ENCODE measurements at places on chromosomes 11 and 22.

DNA sequence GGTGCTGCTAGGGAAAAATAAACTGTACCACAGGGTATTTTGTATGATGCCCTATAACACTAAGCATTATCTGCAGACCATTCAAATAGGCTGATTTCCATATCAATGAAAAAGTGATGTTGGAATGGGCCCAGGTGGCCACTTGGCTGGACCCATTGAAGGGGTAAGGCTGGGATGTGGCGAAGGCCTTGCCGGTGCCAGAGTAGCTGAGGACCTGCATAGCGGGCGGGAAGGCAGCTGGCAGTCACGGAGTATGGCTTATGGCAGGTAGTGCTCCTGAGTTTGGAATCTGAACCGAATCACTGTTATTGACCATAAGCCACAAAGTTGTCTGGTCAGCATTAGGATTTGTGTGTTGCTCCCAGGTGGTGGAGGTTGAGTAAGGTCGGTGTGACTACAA is 131.0 kb downstream of the MICAL2 start:
- no peak for DNase-seq

DNA sequence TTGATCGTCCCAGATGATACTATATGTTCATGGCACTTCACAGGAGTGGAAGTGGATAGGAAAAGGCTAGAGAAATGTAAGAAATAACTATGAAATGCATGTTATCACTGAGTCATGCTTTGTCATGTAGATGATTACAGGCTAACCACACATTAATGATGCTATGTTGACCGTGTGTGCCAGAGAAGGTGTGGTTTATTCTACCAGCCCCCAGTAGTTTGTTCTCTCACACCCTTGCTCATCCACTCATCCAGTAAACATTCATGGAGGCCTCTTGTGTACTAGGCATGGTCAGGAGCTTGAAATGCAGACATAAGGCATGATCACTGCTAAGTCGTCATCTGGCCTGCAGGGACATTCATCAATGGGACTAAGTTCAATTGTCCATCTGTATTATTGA is 153.0 kb upstream of the PITPNB start:
- no peak for DNase-seq

GRCh38 chr11:87604350-87604749 is 566.6 kb downstream of the TMEM135 start:
- DNase-seq, result no peak

DNA sequence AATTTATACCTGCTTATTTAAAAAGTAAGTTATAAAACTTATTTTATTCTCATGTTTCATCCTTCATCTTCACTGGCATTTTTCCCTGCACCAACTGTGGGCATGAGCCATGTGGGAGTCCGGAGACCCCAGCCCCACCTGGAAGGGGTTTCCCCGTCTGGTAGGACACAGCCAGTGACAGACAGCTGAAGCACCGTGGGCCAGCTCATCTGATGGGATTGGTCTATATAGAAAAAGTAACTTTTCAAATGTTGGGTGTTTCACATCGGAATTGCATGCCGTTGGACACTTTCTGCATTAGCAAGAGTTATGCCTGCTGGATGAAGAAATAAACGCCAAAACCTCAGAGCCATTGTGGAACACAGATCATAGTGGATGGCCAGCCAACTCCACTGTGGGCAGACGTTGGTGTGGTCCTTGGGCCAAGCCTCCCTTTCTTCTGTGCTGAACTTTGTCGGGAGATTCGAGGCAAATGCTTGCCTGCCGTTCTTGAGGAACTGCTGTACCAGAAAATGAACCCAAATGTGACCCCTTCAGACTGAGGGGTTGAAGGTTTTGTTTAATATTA is 1329.3 kb downstream of the TBC1D22A start:
- no peak for DNase-seq

DNA sequence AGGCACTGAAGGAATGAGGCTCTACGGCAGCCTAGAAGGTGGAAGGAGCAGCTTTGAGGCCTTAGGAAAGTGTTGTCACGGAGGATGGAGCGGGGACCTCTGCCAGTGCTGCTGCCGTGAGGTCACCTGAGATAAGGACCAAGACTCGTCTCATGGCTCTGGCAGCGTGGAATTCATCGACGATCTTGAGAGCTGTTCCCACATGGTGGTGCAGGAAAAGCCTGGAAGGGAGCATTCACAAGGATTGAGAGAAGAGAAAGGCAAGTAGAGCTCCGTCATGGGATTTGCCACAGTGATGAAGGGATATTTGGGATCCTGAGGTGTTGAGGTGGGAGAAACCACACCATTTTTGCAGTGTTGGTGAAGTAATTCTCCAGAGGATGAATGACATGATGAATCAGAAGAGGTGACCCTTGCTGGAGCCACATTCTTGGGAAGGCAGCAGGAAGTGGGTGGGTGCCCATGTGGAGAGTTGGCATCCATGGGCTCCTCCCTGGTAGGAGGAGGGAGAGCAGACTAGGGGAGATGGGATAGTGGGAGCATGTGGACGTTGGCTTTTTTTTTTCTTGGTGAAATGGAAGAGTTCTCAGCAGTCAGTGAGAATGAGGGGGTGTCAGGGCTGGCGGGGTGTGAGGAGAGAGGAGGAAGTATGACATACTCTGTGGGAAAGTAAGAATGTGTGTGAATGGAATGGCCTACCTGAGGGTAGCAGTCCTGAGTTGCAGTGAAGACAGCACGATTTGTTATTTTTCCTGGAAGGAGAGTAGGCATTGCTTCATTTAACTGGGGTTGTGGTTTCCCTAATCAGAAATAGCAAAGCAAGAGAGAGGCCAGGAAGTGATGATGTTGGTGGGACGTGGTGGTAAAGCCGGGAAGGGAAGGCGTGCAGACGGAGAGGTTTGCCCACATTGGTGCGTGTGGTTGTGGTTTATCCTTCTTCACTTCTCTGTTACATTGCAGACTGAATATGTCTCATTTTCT is 11.1 kb downstream of the PPP6R3 start:
- no peak for DNase-seq

- DNase-seq, result no peak
Measured at GRCh38 chr11:32602657-32603415, 19.2 kb downstream of the EIF3M start.

DNA sequence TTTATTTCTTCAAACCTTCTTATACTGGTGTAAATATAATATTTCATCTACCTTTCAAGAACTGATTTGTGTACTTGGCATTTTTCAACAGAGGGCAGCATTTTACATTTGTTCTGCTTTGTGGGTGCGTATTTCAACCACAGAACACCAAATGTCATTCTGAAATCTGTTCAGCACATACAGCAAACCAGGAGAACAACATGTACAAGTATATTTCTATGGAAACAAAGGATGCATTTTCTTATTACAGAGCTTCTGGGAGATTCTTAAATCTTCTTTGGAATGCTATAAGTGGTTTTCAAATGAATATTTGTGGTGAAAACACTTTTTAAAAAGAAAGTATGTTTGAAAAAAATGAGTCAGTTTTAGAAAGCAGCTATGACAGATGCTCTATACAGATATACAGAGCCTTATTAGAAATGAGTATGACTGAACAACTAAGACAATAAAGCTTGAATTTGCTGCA is 946.0 kb downstream of the FAM181B start:
- no peak for DNase-seq

DNA sequence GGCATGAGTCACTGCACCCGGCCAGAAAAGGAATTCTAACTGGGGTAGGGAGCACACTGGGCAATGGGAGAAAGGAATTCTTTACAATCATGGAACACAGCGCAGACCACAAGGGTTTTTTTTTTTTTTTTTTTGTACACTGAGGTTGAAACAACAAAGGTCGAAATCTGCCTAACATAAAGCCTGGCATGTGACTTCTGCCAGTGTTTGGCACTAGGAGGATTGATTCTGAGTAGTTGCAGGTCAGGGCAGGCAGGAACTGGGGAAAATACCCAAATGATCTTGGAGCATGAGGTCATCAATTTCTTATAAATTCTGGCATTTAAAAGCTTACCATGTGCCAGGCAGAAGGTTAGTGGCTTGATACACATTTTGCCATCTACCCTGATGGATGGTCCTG is 202.0 kb upstream of the SNX19 start:
- no peak for DNase-seq

DNA sequence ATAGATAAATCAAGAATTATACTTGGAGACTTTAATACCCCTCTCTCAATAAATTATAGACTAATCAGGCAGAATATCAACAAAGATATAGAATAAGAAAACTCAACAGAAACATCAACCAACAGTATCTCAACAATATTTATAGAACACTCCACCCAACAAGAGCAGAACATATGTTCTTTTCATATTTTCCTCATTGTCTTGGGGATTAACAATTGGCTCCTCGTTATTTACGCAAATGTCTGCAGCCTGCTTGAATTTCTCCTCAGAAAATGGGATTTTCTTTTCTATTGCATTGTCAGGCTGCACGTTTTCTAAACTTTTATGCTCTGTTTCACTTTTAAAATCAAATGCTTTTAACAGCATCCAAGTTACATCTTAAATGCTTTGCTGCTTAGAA is 37.0 kb upstream of the FBLN1 start:
- DNase-seq, result no peak

DNA sequence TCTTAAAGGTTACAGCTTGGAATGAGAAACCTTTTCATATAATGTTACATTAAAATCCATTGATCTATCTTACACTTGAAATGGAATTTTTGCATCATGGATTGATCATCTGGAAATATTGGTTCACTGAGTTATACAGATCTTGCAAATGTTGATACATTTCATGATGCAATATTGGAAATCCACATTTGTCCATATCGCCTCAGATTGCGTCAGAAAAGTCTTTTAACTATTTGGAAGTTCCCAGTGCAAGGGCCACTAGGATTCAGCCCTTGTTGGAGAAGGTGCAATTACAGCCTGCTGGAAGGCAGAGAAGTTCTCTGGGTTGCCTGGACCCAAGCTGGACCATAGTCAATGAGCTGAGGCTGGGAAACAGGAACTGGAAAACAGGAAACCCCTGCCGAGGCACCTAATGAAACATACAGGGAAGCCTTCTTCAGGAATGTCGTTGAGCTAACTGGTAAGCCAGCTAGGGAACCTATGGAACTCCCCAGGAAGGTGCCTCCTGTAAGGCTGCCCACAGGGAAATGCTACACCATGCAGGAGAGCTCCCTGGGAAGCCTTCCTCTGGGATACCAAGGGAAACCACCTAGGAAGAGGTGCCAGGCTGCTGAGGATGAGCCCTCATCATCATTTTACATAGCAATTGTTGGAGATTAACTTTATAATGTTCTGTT is 600.4 kb upstream of the CADM1 start:
- no peak for DNase-seq

GRCh38 chr11:59582006-59582405 is 33.6 kb downstream of the OSBP start:
- no peak for DNase-seq

DNA sequence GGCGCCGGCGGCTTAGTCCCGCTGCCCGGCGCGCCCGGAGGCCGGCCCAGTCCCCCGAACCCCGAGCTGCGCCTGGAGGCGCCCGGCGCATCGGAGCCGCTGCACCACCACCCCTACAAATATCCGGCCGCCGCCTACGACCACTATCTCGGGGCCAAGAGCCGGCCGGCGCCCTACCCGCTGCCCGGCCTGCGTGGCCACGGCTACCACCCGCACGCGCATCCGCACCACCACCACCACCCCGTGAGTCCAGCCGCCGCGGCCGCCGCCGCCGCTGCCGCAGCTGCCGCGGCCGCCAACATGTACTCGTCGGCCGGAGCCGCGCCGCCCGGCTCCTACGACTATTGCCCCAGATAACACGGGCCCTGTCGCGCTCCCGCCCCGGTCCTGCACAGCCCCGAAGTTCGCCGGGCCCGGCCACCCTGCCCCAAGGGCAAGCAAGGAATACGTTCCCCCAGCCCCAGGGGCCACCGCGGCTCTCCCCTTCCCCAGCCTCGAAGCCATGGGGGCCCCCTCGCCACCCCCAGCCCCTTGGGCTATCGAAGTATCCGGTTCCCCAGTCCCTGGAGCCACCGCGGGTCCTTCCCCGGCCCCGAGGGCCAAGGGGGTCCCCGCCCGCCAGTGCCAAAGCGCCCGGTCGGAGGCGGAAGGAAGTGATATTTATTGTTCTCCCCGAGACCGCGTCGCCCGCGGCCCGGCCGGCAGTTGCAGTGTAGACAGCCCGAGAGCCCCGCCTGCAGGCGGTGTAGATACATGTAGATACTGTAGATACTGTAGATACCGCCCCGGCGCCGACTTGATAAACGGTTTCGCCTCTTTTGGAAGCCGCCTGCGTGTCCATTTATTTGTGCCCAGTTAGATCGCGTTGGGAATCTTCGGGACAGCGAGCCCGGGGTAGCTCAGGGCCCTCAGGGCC is 6.2 kb downstream of the TBX1 start:
- DNase-seq, result no peak

DNA sequence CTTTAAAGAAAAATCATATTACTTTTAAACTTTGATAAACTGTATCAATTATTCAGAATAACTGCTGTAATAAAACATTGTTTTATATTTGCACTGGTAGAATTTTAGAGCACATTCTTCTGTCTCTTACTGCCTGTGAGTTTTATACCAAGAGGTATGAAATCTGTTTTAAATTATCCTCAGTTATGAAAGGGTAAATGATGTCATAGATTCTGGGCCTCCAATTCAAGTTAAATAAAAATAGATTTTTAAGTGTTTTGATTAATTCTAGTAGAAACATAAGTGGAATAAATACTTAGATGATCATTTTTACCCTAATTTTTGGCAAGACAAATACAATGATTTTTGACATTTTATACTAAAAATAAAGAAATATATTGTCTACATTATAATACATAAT is 93.0 kb downstream of the GUCY1A2 start:
- DNase-seq, result no peak

DNA sequence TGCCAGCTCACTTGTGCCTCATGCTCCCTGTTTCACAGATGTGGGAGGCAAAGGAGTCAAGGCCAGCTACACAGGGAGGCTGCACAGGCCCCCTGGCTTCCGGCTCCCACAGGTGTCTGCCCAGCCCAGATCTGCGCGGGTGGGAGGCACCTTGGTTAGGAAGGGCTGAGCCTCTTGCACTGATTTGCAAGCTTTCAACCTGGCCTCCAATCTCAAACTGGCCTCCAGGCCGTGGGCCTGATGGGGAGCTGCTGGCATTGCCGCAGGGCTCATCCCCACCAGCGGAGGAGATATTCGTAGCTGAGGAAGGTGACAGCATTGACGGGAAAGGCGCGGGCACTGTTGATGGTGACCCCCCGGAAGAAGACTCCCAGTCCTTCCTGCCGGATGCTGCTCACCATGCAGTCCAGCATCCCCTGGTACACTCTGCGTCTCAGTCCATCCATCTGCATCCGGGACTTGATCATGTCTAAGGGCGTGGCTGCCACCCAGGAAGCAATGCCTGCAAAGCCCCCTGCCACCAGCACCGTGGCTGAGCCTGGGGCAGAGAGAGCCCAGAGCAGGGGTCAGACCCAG is 6.2 kb downstream of the SLC25A45 start:
- no peak for DNase-seq

- DNase-seq, result no peak
Measured at GRCh38 chr11:98531576-98531975, 489.2 kb upstream of the CNTN5 start.

GRCh38 chr11:70863186-70863585 is 389.2 kb downstream of the SHANK2 start:
- no peak for DNase-seq

- no peak for DNase-seq
Measured at GRCh38 chr11:12817681-12818332, 143.6 kb downstream of the TEAD1 start.

GRCh38 chr11:35742707-35743454 is 80.3 kb downstream of the TRIM44 start:
- no peak for DNase-seq

GRCh38 chr11:72604256-72604655 is 70.0 kb downstream of the PDE2A start:
- DNase-seq, result no peak

- DNase-seq, result no peak
Measured at GRCh38 chr22:22703715-22704114, 59.3 kb downstream of the GGTLC2 start.

- DNase-seq, result no peak
Measured at GRCh38 chr11:3783611-3784010, 13.7 kb downstream of the NUP98 start.

All from neural crest cell (in vitro differentiated cells).